ENCODE measurements at places on chromosomes 13 and 19.

DNA sequence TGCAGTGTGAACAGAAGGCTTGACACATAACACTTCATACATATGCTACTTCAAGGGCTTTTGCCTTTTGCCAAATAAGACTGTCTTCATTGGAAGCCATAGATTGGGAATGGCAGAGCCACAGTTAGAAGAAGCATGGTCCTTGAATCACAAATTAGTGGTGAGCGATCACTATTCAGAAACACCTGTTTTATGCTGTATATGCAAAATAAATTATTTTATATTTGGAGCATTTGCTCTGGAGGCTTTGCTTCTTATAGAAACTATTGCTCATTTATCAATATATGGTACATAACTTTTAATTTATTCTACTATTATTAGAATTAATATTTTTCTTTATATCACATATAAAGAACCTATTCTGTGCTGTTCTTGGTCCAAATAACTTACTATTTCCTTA lies 270.4 kb upstream of the SPRY2 start:
- DNase-seq, result no peak

DNA sequence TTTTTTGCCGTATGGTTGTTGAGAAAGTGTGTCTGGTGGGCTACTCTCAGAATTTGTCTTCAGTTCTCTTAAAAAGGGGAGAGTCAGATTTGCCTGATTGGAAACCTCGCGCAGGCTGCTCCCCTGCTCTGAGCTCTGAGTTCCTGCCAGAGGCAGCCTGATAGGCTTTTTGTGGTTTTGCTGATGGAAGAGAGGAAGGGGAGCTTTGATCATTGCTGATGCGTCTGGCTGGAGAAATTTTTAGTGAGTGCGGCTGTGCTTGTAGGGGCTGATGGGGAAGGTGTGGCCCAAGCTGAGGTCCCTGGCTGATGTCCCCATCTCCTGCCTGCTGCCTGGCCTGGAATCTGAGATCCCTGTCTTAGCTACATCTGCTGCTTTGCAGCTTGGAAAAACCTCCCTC lies 2.8 kb downstream of the CHST8 start:
- DNase-seq, result no peak

- no peak for DNase-seq
Observed at GRCh38 chr19:36215276-36216123, 594 bp downstream of the ZNF146 start.

GRCh38 chr13:108313382-108313781 lies 43.9 kb downstream of the TNFSF13B start:
- no peak for DNase-seq

DNA sequence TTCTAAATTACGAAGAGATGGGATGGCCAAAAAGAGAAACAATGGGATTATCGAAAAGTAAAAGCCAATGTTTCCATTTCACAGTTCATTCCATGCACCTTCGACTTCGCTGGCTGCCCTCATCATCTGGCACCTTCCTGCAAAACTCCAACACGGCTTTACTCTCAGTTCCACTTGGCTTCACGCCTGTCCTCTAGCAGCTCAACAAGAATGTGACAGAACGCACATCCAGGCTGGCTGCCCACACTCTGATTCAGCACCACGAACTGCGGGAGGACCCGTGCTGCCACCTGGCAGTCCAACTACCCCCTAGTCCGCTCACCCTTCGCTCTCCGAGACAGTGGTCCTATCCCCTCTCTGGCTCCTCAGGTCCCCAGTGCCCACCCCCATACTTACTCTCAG lies 11.7 kb downstream of the ATP7B start:
- DNase-seq, result no peak

DNA sequence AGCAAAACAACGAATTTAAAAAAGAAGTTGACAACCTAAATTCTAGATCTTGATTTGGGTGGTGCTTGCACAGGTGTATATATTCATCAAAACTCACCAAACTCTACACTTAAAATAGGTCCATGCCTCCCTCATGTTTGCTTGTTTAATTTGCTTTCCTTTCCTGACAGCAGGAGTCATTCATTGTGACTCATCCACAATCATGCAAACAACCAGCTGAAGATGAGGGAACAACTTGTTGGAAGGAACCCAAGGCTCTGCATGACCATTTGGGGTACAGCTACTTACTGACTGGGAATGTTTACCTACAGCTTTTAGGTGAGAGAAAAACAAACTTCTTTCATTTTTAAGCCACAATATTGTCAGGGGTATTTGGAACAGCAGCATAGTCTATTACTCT lies 96.6 kb downstream of the RXFP2 start:
- no peak for DNase-seq

DNA sequence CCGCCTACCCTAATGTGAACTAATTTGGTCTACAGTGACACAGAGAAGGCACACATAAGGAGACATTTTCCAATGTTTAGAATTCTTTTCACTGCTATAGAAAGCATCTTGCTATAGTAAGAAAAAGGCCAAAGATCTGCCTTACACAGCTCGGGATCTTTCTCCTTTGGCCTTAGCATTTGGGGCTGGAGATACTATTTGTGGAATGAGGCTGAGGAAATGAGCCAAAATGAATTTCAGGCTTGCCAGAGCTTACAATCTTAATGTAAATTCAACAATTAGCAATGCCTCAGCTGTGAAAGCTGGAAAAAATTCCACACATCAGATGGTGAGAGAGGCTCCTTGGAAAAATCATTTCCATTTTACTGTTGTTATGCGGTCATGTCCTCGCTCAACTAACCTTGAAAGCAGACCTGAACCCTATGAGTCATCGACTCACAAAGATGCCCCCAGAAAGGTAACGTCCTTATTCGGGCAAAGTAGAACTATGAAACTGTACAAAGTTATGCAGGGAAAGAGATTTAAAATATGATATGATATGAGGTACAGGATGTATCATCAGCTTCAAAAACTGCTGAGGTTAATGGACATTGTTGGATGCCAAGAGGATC lies 324.5 kb upstream of the NBEA start:
- no peak for DNase-seq

DNA sequence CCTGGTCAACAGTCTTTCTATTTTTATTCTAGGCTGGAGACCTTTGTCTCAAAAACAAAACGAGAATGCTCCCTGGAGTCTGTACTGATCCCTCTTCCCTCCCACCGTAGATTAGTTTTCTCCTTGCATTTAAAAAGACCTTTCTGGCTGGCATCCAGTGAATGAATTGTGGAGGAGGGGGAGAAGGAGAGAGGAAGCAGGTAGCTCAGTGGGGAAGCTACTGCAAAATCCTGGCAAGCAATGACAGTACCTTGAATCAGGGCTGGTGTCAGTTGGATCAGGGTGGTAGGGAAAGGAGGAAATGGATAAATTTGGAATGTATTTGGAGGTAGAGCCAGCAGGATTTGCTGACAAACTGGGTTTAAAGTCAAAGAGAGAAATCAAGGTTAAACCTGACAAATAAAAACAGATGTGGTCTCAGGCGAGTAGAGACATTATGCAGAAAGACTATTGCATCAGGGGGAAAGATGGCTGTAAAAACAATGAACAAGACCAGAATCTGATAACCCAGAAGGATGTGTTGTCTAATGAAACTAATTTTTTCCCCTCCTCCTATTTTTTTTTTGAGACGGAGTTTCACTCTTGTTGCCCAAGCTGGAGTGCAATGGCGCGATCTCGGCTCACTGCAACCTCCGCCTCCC lies 3.5 kb upstream of the CYP2S1 start:
- DNase-seq, result no peak

- no peak for DNase-seq
Observed at GRCh38 chr19:49336482-49337266, 1.5 kb downstream of the CD37 start.

DNA sequence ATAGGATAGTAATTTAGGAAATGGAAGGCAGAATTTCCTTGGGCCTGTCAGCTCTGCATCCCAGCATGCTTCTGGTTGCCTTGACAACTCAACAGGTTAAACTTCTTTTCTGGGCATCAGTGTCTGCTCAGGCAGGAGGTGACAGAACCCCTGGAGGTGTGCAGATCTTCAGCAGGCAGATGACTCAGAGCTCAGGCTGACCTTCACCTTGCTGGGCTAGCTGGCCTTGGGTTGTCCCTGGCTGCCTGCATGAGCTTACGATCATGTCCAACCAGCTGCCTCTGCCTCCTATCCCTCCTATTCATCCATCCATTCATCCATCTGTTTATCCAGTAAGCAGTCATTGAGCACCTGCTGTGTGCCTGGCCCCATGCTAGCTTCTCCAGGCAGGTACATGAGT lies 81.2 kb upstream of the KCTD15 start:
- DNase-seq, result no peak

- DNase-seq, result no peak
Observed at GRCh38 chr13:94157705-94158218, 321.7 kb downstream of the DCT start.

DNA sequence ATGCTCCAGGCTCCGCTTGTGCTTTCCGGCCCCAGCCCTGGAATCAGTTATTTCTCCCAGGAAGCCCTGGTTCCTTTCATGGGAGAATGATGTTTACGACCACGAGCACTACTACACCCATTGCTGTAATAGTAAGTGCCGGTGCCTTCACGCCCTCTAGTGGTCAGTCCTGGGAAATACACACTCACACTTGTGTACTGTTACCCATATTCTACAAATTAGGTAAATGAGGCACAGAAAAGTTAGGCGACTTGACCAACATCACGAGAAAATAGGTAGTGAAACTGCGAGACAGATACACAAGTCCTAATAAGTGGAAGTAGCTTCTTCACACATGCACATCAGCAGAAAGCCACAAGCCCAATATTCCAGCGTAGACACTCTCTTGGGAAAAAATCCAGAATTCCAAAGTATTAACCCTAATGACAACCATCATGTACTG lies 21.7 kb downstream of the CEACAM21 start:
- DNase-seq, result peak; percentile 60

DNA sequence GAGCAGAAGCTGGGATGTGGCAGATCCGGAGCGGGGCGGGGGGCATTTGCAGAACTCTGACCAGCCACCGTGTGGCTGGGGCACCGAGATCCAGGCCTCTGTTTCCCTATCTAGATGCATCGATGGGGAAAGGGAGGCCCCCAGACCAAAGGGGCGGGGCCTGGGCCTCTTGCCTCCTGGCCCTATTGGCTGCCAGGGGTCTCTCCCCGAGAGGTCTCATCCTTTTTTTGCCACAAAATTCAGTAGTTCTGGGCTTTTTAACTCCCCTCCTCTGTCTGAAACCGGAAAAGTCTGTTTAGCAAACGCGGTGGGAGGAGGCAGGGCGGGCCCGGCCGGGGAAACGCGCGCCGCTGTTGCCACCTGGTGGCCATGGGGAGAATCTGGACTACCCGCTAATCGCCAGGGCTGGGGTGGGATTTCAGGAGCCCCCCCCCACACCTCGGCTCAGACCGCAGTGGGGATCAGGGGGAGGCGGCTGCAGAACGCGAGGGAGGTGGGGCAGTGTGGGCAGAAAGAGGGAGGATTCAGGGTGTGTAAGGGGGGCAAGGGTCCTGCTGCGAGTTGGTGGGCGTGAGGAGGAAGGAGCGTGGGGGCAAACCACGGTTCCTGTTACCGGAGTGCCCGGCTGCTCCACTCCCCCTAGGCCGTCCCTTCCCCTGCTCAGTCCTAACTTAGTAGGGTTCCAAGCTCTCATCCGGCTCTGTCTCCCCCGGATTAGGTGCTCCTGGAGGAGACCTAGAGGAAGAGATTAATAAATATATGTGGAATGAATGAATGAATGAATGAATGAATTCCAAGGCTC lies 28.3 kb downstream of the IL12RB1 start:
- DNase-seq, result peak; percentile 72

DNA sequence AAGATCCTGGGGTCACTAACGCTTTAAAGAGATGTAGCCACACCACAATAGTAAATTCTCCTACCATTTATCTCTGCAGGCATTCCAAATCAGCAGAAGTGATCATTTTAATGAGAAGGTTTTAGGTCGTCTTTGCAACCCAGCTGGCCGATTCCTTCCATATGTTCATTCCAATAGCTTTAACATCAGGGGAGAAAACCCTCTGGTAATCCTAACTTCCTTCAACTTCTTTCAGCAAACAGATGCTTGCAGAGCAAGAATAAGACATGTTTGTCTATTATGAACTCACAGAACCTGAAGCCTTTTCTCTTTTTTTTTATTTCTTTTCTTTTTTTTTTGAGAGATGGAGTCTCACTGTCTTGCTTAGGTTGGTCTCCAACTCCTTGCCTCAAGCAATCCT lies 498.6 kb upstream of the SLITRK1 start:
- no peak for DNase-seq

DNA sequence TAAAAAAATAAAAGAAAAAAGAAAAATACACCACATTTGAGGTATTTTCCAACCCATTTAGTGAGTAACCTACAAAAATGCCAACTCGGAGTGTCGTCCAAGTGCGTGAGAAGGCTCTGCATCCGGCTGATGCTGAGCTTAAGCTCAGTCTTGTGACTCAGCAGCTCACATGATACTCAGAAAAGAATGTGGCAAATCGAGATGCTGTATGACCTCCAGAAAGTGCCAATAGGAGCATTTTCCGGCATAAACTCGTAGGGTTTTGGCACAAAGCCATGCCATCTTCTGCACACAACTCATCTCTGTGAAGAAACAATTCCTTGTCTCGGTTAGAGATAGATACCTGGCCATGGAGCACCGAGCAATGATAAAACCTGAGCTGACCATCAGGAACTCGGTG lies 58.5 kb downstream of the TRPM4 start:
- no peak for DNase-seq

DNA sequence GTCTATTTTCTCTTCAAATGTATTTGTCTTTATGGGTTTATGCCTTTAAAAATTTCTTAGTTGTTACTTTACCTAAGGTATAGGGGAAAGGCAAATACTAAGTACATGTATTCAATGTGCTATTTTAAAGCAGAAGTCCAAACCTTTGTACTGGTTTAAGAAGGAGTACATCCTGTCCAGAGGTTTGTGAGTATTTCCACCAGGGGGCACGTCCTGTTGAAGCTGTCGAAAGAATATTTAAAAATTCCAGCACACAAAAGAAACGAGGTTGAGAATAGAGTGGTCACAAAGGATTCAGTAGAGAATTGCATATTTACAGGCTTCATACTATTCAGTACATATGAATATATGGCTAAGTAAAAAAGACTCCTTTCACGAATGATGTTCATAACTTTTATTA lies 59.8 kb downstream of the URI1 start:
- no peak for DNase-seq

GRCh38 chr19:295687-296370 lies 4.6 kb upstream of the PLPP2 start:
- no peak for DNase-seq

- DNase-seq, result no peak
Observed at GRCh38 chr13:44263751-44264620, 109.6 kb upstream of the SERP2 start.

- no peak for DNase-seq
Observed at GRCh38 chr13:23268441-23268840, 87.7 kb downstream of the SGCG start.

GRCh38 chr13:81283062-81283461 lies 942.1 kb upstream of the SPRY2 start:
- no peak for DNase-seq

GRCh38 chr19:14694641-14695266 lies 4.9 kb downstream of the ZNF333 start:
- DNase-seq, result no peak

- DNase-seq, result no peak
Observed at GRCh38 chr19:2307518-2308012, 389 bp downstream of the LINGO3 start.

- DNase-seq, result no peak
Observed at GRCh38 chr13:58594747-58595600, 963.4 kb downstream of the PCDH17 start.

GRCh38 chr19:34994643-34995541 lies 5.2 kb upstream of the GRAMD1A start:
- DNase-seq, result no peak
